ENCODE measurements at places on chromosomes 3 and 15.

GRCh38 chr3:155015776-155016436 is 64.2 kb upstream of the MME start:
- no peak for DNase-seq

GRCh38 chr3:141913150-141913811 is 36.8 kb downstream of the ATP1B3 start:
- DNase-seq = no peak

- DNase-seq = no peak
These were observed 951.4 kb downstream of the PLOD2 start for GRCh38 chr3:145209561-145209960.

DNA sequence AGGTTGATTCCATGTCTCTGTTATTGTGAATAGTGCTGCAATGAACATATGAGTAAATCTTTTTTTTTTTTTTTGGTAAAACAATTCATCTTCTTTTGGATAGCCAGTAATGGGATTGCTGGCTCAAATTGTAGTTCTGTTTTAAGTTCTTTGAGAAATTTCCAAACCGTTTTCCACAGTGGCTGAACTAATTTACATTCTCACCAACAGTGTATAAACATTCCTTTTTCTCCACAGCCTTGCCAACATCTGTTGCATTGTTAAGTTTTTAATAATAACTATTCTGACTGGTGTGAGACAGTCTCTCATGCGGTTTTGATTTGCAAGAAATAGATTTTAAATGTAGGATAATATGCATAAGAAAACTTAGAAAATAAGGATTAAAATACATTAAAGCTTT is 279.0 kb upstream of the EPHA3 start:
- DNase-seq = no peak

DNA sequence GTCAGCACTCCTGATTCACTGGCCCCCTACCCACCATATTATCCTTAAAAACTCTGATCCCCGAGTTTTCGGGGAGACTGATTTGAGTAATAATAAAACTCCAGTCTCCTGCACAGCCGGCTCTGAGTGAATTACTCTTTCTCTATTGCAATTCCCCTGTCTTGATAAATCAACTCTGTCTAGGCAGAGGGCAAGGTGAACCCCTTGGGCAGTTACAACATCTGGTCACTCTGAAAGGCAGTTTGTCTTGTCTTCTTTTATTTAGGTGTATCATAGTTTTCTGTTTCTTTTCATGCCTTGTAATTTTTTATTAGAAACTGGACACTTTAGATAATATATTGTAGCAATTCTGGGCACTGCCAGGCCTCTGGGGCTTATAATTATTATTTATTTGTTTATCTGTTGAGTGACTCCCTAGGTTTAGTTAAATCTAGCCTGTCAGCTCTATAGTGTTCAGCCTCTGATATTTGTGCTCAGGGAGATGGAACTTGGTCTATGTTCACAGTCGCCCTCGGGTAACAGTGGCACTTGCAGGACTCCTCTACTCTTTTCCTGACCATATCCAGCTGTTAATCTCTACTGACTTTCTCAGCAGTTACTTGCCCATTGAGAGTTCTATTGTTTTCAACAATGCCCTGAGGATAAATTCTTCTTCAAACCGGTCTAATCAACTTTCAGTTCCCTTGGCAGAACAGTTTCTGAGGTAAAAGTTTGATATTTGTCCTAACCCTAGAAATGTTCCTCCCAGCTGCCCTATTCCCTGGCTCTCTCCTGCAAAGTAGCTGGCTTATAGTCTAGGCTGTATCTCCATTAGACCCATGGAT is 15.5 kb upstream of the PLAAT1 start:
- no peak for DNase-seq

DNA sequence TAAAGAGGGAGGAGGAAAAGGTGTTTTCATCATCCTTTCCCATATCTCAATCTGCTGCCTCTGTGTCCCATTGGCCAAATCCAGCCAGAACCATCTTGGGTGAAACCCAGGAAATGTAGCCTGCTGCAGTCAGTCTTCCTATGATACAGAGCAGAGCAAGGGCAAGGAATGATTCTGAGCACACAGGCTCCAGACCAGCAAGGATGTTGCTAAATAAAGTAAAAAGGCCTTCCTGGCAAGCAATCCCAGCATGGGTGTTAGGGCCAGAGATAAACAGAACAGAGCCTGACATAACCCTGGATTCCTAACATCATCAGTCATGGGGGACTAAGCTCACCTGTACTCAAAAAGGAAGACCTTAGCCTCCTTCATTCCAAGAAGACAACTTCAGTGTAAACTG is 90.7 kb upstream of the AGTR1 start:
- no peak for DNase-seq

- DNase-seq = peak; percentile 55
These were observed 154.4 kb downstream of the TUSC7 start for GRCh38 chr3:116863822-116864589.

GRCh38 chr3:128804017-128804810 is 75.2 kb upstream of the ACAD9 start:
- DNase-seq = no peak

GRCh38 chr15:77069521-77070121 is 1.3 kb downstream of the TSPAN3 start:
- no peak for DNase-seq

- DNase-seq = peak; percentile 88
These were observed at the start of gene ZBBX for GRCh38 chr3:167380004-167380689. TSS of gene ZBBX (minus strand) at chr3:167380297. CDS start at chr3:167372901, 7,396 bp downstream.

- DNase-seq = no peak
These were observed 376.2 kb downstream of the ZBTB20 start for GRCh38 chr3:114770874-114771273.

GRCh38 chr15:66594344-66594743 is 28.5 kb upstream of the LCTL start:
- DNase-seq = no peak

DNA sequence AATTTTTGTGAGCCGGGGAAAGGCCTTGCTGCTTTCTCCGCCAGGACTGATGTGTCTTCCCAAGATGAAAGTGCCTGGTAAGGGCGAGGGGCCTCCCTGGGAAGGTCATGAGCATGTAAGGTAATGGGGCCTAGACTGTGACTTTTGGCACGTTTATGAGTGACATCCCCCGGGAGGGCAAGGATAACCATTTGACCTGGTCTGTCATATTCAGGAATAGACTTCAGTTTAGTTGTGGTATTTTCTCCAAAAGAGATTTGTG is 631 bp upstream of the CNBP start:
- DNase-seq = no peak

- no peak for DNase-seq
These were observed 92.5 kb downstream of the CHSY1 start for GRCh38 chr15:101159096-101159935.

DNA sequence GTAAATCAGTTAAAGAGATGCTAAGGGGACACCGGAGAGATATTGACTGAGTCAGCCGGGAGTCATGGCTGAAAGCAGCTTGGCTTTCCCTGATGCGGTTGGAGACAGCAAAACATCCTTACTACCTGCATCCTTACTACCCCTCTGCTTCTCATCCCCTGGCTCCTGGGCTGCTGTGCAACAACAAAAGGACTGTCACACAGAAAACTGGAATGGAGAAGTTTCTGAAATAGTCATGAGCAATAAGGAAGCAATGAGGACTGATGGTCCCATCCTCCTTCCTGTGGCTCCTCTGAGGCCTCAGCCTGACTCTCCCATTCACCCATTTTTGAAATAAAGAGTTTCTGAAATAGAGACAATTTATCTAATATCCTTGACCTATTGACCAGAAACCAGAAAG is 1.1 kb downstream of the HCLS1 start:
- DNase-seq = no peak

GRCh38 chr3:133038089-133038730 is at the start of gene TMEM108:
TSS of gene TMEM108 (plus strand) at chr3:133038391.
- DNase-seq = peak; percentile 87

DNA sequence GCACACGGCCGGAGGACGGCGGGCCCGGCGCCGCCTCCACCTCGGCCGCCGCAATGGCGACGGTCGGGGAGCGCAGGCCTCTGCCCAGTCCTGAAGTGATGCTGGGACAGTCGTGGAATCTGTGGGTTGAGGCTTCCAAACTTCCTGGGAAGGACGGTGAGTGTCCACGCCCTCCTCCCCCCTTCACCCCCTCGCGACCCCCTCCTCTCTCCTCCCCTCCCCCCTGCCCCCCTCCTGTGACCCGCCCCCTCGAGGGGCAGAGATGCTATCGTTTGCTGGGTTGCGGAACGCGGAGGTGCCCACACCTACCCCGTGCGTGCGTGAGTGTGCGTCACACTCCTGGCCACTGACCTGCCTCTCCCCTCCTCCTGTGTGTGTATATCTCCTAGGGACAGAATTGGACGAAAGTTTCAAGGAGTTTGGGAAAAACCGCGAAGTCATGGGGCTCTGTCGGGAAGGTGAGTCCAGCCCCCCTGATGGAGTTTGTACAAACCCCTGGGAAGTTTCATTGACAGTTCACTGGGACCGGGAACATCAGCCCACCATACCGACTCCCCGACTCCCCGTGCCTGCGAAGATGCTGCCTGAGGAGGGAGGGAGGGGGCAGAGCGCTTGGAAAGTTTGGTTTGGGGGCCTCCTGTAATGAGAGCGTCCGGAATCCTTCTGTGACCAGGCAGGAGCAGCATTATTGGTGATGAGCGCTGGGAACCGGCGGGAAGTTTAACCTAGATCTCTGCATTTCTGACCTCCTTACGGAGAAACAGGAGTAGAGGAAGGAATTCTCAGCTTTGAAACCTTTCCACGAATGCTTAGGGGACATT is 795 bp upstream of the SCAANT1 start:
- DNase-seq = peak; percentile 75

DNA sequence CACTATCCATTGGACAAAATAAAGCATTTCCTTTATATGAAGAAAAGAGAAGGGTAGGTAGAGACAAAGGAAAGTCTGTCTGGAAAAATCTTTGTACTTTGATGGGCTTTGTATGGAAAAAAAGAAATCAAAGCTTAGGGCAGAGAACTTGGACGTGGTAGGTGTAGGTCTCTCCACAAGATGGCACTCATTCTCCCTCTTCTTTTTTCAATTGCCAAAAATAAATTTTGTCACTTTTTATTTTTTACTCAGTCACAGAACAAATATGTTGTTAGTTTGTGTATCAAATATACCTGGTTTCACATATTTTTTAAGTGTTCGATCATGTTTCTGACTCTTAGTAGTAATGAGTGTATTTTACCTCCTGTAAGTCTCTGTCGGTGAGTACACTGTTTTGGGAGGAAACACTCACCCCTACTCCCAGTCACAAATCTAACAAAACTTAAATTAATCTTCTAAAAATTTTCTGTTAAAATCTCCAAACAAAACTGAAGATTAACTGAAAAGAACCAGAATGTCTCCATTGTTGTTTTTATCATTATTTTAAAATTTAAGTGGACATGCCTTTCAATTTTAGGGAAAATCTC is 415.8 kb upstream of the GOLIM4 start:
- DNase-seq = no peak
